ENCODE measurements at places on chromosomes 6 and 20.

DNA sequence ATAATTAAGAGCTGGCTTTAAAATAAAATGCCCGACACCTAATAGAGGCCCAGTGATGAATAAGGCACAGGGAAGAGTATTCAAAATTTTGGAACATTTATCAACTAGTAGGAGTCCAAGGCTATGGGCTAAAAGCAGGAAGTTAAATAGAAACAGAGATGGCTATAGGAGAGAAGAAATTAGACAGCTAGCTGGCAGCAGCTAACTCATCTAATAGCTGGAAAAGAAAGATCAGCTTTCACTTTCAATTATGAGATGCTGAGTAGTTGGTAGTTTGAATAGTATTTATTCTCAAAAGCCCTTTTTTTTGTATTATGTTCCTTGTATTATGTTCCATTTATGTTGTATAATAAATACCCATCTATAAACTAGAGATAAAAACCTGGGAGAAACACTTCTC is 215.7 kb downstream of the SLC35F1 start:
- DNase-seq: no peak

- DNase-seq: no peak
Observed at GRCh38 chr6:45676380-45676779, 298.6 kb upstream of the SUPT3H start.

DNA sequence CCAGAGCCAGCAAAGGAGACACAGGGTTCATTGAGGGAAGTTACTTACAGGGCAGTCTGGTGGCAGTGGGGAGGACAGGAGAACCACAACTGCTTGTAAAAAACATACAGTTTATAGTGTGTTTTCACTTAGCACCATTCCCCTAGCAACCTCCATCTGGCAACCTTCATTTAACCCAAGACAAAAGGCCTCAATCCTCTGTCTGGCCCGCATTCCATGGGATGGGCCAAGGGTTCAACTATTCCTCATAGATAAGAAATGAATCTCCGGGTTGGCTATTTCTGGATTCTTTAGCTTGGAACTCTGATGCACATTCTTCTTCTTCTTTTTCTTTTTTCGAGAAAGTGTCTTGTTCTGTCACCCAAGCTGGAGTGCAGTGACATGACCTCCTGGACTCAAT is 26.3 kb upstream of the FYN start:
- DNase-seq: no peak

DNA sequence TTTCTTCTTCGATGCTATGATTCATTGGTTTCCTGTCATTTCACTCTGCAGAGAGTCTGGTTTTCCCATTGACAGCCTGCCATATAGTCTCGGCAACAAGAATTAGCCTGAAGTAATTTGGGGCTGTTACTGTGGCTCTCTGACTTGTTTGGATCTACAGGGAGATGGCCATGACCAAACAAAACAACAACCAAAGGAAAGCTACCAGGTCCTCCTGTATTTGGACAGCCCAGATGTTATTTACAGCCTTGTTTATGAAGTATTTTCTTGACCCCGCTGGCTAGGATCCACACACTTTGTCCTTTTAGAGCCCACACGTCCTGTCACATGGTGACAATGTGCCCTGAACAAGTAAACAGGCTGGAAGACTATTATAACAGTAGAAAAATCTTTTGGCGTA is 111.4 kb upstream of the PREP start:
- no peak for DNase-seq

DNA sequence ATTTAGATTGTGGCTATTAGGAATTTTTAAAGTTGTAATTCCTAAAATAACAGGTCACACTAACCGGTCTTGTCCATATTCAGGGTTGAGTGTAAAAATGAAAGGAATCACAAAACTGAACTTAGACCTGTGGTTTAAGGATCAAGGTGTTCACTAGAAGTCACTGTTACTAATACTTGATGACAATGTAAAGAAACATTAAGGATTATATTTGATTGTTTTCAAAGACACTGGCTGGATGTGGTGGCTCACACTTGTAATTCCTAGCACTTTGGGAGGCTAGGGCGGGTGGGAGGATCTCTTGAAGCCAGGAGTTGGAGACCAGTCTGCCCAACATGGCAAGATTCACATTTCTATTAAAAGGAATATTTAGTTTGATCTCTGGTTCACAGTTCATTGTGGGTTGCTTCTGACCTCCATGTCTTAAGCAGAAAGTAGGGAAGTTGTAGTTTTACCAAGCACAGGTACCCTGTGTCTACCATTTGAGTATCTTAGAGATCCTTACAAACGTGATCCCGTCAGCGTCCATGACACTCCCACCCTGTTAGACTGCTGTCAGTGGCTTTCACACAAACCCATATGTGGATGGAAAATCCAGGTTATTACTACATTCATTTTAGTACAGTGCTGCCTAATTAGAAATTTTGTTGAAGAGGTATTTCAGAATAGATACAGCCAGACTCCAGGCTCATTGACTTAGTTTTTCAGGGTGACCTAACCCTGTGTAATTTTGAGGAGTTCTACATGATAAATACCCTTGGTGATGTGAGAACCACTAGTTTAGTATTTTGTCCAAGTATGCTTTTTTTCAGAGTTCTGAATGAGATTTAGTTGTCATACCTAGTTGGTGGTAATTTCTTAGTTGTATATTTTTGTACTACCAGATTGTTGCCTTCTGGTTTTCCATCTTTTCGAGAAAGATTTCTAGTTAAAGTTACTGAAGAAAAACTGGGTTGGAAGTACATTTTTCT is 10.2 kb downstream of the SRSF3 start:
- no peak for DNase-seq

- DNase-seq: no peak
Observed at GRCh38 chr6:111984081-111984480, 69.8 kb upstream of the CCN6 start.

- no peak for DNase-seq
Observed at GRCh38 chr6:159701413-159701999, 8.5 kb upstream of the SOD2 start.

- no peak for DNase-seq
Observed at GRCh38 chr6:132969196-132969595, 154.8 kb downstream of the RPS12 start.

DNA sequence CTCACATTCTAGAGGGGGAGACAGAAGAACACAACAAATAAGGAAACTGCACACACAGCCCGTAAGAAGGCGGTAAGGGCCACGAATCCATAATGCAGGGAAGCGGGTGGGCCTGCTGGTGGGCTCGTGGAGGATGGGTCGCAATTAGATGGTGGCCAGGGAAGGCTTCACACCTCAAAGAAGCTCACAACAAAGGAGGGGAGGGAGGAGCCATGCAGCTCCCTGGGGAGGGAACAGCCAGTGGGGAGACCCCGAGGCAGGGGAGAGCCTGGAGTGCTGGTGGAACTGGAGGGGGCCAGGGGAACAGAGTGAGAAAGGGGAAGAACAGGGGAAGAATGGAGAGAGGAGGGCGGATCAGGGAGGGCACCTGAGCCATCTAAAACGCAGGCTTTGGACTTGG is 13.4 kb downstream of the SRC start:
- DNase-seq: no peak

- no peak for DNase-seq
Observed at GRCh38 chr20:6533761-6534479, 233.6 kb upstream of the BMP2 start.

- no peak for DNase-seq
Observed at GRCh38 chr6:167588920-167589614, 237.6 kb upstream of the AFDN start.

DNA sequence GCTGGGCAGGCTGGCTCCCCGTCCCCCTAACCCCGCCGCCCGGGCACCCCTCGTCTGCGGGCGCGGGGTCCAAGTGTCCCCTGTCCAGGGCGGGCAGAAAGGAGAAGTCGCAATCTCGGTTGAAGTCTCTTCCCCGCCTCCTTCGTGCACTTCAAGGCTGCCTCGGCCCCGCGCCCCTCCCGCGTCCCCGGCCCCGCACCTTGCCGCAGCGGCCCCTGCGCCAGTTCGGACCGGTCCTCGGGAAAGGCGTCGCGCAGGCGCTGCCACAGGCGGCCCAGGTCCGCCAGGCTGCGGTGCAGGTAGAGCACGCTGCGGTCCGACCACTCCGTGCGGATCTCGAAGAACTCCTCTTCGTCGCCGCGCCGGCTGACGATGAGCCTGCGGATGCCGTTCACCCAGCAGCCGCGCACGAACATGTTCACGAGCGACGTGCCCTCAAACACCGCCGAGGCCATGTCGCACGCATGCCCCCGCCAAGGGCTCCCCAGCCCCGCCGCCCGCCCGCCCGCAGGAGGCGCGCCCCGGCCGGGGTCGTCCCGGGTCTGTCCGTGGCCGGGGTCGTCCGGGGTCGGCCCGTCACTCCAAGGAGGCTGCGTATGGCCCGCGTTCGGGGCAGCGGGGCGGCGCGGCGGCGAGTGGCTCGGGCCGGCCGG is at the start of gene PXDC1:
Gene PXDC1, minus strand, starts transcription at position 637 of the 653 bp plus-strand sequence. Its CDS starts 182 bp downstream, at position 455.
- DNase-seq: no peak

GRCh38 chr6:132084811-132085509 is 133.8 kb upstream of the CCN2 start:
- DNase-seq: no peak

GRCh38 chr6:20362623-20363022 is 39.1 kb upstream of the E2F3 start:
- no peak for DNase-seq

DNA sequence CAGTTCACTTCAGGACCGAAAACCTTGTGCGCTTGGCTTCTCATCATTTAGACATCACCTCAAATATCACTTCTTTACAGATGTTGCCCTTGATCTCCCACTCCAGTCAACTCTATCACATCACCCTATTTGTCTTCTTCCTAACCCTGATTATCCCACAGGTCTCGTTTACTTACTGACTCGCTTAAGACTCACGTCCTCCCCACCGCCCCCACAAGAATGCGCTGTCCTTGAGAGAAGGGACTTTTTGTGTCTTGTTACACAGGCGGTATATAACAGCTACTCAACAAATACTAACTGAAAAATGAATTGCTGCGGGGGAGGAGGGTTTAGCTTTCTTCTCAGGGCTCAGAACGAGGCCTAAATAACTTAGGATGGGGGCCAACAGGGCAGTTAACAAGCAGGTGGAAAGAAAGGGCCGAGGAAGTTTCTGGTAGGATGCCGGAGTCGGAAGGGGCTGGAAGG is 527 bp downstream of the TOMM34 start:
- DNase-seq: no peak

- no peak for DNase-seq
Observed at GRCh38 chr6:72245565-72245964, 359.2 kb downstream of the RIMS1 start.

- DNase-seq: no peak
Observed at GRCh38 chr20:43334080-43334479, 123.6 kb upstream of the SRSF6 start.

DNA sequence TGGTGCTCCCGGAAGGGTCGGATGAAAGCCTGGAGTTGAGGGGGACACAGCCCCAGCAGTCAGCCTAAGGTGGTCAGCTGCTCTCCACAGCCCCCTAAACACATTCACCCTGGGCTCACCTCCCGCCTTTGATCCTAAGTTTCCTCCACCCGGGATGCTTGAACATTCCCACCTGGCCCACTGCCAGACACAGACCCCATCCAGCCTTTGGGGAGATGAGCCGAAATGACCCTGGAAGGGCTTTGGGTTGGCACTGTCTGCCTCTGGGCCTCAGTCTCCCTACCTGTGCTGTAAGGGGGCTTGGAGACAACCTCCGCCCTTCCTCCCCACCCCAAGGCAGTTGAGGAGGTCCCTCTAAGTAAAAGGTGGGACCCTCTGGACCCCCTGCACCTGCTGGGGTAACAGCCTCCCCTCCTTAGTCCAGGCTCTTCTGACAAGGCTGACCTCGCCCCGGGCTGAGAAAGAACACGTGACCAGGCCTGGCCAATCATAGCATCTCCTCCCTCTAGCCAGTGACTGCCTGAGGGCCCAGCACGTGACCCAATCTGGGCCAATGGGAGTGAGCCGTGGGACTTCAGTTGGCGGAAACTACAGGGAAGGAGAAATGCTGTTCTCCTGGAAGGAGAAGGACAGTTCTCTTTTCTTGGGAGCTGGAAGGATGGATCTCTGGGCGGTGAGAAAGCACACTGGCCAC is 16.9 kb upstream of the UBE2V1 start:
- no peak for DNase-seq

GRCh38 chr6:147712841-147713240 is 204.4 kb downstream of the SAMD5 start:
- DNase-seq: no peak

GRCh38 chr6:8906699-8907098 is 471.4 kb upstream of the SLC35B3 start:
- DNase-seq: no peak

DNA sequence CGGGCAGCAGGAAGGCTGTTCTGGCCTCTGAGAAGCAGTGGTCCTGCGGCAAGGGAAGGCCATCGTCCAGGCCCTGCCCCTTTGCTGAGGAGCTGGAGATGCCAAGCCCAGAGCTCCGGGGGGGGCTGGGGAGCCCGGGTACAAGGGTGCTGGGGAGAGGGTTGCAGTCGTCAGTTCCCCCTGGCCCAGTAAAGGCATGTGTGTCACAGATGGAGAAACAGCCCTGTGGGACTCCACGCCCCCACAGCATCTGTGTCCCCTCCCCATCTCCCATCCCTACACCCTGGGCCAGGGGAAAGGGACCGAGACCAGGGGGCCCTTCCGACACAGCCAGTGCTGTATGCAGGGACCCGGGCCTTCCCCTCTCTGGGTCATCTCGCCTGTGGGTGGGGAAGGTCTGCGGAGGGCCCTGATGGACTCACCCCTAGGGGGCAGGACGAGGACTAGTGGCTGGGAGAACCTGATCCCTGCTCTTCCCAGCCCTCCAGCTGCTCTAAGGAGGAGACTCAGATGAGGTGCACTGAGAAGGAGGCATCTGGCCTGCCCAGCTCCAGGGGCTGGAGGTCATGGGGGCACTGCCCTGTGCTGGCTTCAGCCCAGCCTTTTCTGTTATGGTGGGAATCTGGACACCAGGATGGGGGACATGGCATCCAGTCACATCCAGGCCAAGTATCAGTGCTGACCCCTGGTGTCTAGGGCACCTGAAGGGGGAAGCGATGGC is 609 bp downstream of the MYL9 start:
- DNase-seq: no peak

DNA sequence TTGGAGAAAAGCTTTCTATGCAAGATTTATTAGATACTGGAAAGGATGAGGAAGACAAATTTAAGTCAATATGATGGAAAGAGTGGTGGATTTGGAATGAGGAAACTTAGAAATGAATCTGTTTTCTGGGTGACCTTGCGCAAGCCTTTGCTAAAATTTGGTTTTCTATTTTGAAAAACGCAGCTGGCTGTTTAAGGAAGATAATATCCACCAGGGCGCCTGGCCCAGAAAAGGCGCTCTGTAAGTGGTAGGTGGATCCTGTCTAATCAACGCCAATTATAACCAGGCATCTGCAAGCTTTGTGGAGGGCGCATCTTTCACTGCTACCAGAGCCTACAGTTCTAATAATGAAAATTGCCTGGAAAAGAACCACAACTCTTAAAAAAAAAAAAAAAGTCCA is 398 bp upstream of the SPATS1 start:
- DNase-seq: no peak

GRCh38 chr20:40109136-40109535 is 579.9 kb downstream of the MAFB start:
- no peak for DNase-seq

All from left renal cortex interstitium (tissue), 4 donors.